SJSA1 (cell line): ENCODE measurements at places on chromosomes 3 and 15.

DNA sequence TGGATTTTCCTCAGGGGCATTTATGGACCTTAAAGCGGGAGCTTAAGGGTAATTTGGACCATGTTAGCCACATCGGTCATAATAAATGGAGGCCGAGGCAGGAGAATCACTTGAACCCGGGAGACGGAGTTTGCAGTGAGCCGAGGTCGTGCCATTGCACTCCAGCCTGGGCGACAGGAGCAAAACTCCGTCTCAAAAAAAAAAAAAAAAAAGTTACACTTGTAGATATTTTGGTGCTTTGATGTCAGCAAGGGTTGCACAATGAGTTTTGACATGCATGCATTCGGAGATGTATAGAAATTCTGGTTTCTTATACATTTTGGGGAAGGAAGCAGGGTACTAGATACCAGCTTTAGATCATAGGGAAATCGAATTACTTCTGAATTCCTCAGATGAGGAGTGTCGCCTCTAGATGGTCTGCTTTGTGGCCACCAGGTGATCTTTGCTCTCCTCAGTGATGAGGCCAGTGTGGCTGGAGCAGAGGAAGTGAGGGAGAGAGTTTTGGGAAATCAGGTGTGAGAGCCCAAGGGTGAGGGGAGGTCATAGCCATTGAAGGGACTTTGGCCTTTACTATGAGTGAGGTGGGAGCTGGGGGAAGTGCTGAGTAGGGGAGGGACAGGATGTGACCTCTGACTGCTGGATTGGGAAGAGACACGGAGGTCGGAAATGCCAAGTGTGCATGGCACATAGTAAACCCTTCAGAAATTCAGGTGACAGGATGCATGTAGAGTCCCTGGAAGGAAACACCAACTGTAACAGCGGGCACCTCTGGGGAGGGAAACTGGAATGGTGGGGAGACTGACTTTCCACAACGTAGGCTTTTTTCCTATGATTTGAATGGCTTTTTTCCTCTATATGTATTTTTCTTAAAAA lies 8.4 kb upstream of the RBSN start:
- no peak overlapping the region for H3K4me3 ChIP-seq
- no peaks in the 10 kb centered on the region for H3K4me1 ChIP-seq
- H3K27me3 ChIP-seq, result no peaks in the 10 kb centered on the region
- no peak for DNase-seq
- no peaks in the 10 kb centered on the region for H3K36me3 ChIP-seq

GRCh38 chr15:93036951-93037819 lies 51.8 kb downstream of the RGMA start:
- H3K27me3 ChIP-seq, result no peaks in the 10 kb centered on the region
- no peak overlapping the region for H3K4me3 ChIP-seq
- no peaks in the 10 kb centered on the region for H3K36me3 ChIP-seq
- peaks cover 24% of the 10 kb centered on the region for H3K4me1 ChIP-seq
- no peak overlapping the region for H3K27ac ChIP-seq
- DNase-seq, result no peak

- peaks cover 21% of the 10 kb centered on the region for H3K4me1 ChIP-seq
- no peaks in the 10 kb centered on the region for H3K27me3 ChIP-seq
- no peaks in the 10 kb centered on the region for H3K36me3 ChIP-seq
- DNase-seq, result no peak
- H3K4me3 ChIP-seq, result no peak overlapping the region
These were observed 223.0 kb downstream of the THSD4 start for GRCh38 chr15:71338265-71338664.

DNA sequence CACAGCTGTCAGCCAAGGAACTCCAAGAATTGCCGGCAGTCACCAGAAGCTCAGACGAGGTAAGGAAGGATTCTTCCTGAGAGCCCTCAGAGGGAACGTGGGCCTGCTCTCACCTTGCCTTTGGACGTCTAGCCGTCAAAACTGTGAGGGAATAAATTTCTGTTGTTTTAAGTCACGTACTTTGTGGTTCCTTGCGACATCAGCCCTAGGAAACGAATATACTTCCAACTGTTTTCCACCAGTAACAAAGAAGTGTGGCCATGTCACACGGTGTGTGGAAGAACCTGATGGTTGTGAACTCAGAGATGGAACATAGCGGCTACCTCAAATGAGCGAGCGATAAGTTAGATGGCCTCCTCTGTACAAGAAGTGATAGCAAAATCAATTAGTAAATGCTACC lies 41.0 kb upstream of the B3GNT5 start:
- no peaks in the 10 kb centered on the region for H3K4me1 ChIP-seq
- no peak overlapping the region for H3K4me3 ChIP-seq
- H3K27ac ChIP-seq, result no peak overlapping the region
- H3K27me3 ChIP-seq, result no peaks in the 10 kb centered on the region

DNA sequence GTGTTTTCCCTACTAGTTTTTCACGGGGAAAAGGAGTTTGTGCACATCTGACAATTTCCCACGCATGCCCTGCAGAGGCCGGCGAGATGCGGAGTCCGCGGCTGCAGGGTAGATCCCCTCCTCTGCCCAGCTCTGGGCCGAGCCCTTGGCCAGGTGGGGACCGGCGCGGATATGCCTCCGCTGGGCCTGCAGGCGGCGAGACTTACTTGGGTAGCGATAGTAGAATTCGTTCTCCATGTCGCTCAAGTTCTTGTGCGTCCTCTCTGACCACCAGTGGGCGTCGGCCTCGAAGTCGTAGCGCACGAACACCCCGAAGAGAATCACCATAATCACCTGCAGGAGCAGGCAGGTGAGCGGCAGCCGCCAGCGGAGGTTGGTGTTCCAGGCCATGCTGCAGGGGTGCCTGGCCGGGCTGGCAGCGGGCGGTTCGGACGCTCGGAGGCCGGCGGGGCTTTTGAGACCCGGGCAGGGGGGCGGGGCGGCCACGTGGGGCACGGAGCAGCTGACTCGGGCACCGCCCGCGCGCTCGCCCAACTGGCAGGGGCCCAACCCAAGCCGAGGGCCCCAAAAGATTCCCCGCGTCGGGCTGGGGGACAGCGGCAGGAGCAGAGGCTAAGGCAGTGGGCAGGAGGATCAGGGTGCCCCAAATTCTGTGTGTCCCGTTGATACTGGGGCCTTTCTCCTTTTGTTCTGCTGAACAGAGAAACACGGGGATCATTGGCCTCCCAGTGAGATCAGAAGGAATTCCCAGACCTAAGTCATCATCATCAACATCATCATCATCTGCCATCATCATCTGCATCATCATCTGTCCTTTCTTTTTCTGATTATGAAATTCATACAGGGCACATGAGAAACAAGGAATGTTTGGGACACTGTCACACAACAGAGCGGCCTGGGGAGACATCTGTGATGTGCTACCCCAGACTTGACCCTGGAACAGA lies at the start of gene RHCG:
Gene RHCG (minus strand): TSS at position 429 of the 944 bp plus-strand sequence. CDS start 39 bp downstream, at position 390.
- no peak for DNase-seq
- peaks cover 29% of the 10 kb centered on the region for H3K27me3 ChIP-seq
- peaks cover 13% of the 10 kb centered on the region for H3K4me1 ChIP-seq
- no peaks in the 10 kb centered on the region for H3K36me3 ChIP-seq
- no peak within 1 kb of the TSS for H3K27ac ChIP-seq

DNA sequence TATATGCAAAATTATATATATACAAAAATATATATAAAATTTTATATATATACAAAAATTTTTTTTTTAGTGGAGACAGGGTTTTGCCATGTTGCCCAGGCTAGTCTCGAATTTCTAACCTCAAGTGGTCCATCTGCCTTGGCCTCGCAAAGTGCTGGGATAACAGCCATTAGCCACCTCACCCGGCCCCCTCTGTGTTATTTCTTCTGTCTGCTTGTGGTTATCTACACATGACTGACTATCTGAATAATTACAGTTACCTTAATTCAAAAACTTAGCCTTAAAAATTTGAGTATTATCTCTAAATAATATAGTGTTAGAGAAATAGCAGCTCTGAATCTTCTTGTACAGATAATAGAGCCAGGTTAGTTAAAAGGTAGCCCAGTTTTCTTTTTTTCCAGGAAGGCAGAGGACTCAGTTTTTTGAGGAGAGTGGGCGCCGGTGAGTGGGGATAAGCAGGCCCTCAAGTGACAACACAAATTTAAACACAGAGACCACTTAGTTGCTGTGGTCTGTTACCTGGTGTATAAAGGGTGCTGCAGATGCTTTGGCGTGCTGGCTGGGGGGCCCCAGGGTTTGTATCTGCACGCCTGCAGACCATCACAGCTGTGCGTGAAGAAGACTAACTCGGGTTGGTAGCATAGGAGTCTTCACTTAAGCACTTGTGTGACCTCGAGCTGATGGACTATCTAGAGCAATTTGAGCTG lies 83.7 kb downstream of the TRAK1 start:
- H3K27me3 ChIP-seq, result no peaks in the 10 kb centered on the region
- H3K27ac ChIP-seq, result no peak overlapping the region
- H3K36me3 ChIP-seq, result no peaks in the 10 kb centered on the region
- no peak for DNase-seq
- no peak overlapping the region for H3K4me3 ChIP-seq
- H3K4me1 ChIP-seq, result peaks cover 8% of the 10 kb centered on the region; the same call in 1 of the 2 replicates

DNA sequence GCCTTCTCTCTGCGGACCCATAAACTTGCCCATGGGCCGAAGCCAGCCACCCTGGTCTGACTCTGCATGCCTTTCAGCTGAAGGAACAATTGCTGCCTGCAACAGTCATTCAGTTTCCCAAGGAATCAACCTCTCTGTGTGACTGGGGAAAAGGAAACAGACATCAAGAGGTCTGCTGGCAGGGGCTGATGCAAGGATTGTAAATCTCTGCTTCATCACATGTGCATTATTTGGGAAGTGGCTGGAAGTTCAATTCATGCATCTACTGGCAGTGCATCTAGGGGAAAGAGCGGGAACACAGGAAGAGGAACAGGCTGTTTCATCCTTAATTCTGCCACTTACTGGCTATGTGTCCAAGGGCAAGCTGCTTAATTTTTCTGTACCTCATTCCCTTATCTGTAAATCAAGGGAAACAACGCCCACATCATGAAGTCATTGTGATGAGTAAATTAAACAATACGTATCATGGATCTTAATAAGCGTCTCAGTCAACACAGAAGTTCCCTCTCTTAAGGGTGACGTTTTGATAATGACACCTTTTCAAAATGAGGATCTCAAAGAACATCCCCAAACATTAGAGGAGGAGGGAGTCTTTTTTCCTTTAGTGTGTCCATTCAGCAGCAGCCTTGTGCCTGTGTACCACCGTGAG lies 17.4 kb upstream of the ADPGK start:
- no peaks in the 10 kb centered on the region for H3K27me3 ChIP-seq
- no peak overlapping the region for H3K27ac ChIP-seq
- H3K4me1 ChIP-seq, result peaks cover 18% of the 10 kb centered on the region
- no peak overlapping the region for H3K4me3 ChIP-seq
- no peaks in the 10 kb centered on the region for H3K36me3 ChIP-seq

GRCh38 chr3:70742081-70742480 lies 429.6 kb upstream of the MDFIC2 start:
- H3K4me3 ChIP-seq, result no peak overlapping the region
- H3K27ac ChIP-seq, result peak overlapping the region; percentile 46; the same call in 1 of the 2 replicates
- DNase-seq, result no peak
- H3K27me3 ChIP-seq, result no peaks in the 10 kb centered on the region
- H3K36me3 ChIP-seq, result no peaks in the 10 kb centered on the region
- peaks cover 21% of the 10 kb centered on the region for H3K4me1 ChIP-seq

GRCh38 chr15:60385620-60386552 lies 11.9 kb downstream of the ANXA2 start:
- H3K4me1 ChIP-seq, result peaks cover 83% of the 10 kb centered on the region
- no peak overlapping the region for H3K4me3 ChIP-seq
- no peak overlapping the region; the same call in 1 of the 2 replicates for H3K27ac ChIP-seq
- H3K27me3 ChIP-seq, result no peaks in the 10 kb centered on the region
- H3K36me3 ChIP-seq, result peaks cover 91% of the 10 kb centered on the region
- no peak for DNase-seq

DNA sequence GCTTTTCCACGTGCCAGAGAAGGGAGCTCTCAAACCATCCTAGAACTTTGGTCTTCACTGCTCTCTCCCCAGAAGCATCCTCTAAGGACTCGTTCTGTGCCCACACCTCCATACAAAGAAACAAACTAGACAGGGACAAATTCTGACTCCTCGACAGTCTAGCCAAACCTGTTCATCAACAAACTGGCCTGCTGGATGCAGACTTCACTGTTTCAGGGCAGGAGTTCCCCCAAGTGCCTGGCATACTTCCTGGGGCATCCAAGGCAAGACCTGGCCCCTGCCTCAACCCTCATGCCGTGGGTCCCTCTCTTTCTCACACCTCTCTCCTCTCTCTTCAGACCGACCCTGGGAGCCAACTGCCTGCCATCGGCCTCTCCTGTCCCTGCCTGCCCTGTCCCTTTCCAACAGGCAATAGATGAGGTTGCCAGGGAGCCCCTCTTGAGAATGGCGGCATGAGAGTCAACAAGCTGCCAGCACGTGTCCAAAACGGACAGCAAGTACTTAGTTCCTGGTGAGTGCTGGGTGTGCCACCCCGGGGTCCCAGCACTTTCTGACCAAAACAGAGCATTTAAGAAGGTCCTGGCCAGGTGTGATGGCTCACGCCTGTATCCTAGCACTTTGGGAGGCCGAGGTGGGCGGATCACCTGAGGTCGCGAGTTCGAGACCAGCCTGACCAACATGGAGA lies 79.1 kb upstream of the HES1 start:
- H3K36me3 ChIP-seq, result no peaks in the 10 kb centered on the region
- peaks cover 11% of the 10 kb centered on the region for H3K4me1 ChIP-seq
- no peak overlapping the region for H3K27ac ChIP-seq

GRCh38 chr3:138629526-138629925 lies 21.0 kb downstream of the FAIM start:
- no peak overlapping the region for H3K27ac ChIP-seq
- no peaks in the 10 kb centered on the region for H3K27me3 ChIP-seq
- H3K4me1 ChIP-seq, result no peaks in the 10 kb centered on the region
- H3K4me3 ChIP-seq, result no peak overlapping the region

- no peak overlapping the region for H3K4me3 ChIP-seq
- H3K27me3 ChIP-seq, result no peaks in the 10 kb centered on the region
- no peak overlapping the region for H3K27ac ChIP-seq
- H3K4me1 ChIP-seq, result peaks cover 10% of the 10 kb centered on the region; the same call in 1 of the 2 replicates
These were observed 25.1 kb downstream of the STIMATE start for GRCh38 chr3:52872245-52872644.

DNA sequence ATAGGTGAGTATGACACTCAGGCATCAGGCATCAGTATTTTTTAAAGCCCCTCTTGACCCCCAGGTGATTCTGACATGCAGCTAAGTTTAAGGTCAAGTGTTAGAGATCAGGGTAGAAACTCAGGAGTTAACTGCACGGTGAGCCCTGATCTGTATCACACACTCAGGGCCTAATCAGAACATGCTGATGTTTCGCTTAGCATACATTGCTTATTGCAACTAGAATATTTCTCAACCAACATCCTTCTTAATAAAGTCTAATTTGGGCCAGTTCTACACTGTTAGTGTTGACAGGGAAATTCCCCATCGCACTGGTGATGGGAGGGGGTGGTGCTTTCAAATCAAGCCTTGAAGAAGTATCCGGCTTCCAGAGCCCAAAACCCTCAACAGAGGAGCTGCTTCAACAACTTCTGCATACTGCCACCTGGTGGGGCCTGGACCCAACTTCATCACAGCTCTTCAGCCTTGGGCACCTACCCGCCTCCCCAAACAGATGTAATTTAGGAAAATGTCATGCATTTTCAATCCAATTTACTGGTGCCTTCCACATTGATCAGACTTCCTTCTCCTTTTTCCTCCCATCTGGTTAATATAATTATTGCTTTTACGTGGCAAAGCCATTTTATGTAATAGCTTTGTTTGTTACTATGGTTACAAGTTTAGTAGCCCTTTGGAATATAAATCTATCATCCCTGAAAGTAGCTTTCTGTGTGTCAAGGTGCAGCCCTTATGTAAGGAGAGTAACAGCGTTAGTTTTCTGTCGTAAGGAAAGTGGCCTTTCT lies 312.2 kb downstream of the RORA start:
- H3K27me3 ChIP-seq, result 0 out of 2 replicates have a peak, but pooled peaks cover 2% of the 10 kb centered on the region
- peak; percentile 57 for DNase-seq
- H3K27ac ChIP-seq, result no peak overlapping the region
- H3K4me3 ChIP-seq, result no peak overlapping the region

GRCh38 chr3:170749185-170749584 lies 120.8 kb downstream of the RPL22L1 start:
- H3K27me3 ChIP-seq, result no peaks in the 10 kb centered on the region
- peaks cover 80% of the 10 kb centered on the region for H3K4me1 ChIP-seq
- no peak overlapping the region for H3K4me3 ChIP-seq
